ENCODE measurements at places on chromosomes 2 and 18.

DNA sequence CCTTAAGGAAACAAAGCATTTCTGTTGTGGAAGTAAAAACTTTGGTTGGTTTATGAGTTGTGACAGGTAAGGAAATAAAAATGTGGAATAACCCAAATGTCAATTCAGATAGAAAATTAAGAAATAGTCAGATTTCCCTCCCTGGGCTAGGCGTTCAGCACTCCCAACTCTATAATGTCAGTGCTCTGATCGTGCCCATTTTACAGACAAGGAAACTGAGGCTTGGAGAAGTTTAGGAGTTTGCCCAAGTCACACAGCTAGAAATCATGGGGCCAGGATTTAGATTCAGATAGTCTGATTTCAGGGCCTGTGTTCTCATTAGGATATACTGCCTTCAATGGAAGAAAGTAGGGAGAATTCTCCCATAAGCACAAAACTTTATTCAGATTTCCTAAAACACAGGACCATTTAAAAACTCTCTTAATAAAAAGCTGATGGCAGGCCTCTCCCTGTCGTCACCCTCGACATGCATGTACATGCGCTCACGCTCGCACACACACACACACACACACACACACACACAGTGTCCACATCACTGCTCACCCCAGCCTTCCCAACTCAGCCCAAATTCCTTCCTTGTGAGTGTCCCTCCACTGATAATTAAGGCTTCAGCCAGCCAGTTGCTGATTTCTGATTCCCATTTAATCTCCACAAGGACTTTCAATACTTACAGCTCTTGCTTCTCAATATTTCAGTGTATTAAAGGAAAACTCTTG lies 49.1 kb upstream of the SLC14A2 start:
- peak; percentile 37 for DNase-seq

DNA sequence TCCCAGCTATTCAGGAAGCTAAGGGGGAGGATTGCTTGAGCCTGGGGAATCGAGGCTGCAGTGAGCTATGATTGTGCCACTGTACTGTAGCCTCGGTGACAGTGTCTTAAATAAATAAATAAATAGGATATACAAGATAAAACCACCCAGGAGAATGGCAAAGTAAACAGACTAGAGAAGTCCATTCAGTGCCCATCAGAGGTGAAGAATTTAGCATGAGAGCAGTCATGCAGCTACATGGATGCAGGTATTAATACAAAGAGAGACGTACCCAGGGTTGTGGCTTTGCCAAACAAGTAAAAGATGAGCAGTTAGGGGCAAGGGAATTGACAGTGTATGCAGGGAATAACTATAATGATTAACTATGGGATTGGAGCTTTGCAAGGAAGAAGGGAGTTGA lies 8.1 kb downstream of the STPG4 start:
- no peak for DNase-seq

- DNase-seq = no peak
Measured at GRCh38 chr2:141271346-141271745, 859.5 kb downstream of the LRP1B start.

DNA sequence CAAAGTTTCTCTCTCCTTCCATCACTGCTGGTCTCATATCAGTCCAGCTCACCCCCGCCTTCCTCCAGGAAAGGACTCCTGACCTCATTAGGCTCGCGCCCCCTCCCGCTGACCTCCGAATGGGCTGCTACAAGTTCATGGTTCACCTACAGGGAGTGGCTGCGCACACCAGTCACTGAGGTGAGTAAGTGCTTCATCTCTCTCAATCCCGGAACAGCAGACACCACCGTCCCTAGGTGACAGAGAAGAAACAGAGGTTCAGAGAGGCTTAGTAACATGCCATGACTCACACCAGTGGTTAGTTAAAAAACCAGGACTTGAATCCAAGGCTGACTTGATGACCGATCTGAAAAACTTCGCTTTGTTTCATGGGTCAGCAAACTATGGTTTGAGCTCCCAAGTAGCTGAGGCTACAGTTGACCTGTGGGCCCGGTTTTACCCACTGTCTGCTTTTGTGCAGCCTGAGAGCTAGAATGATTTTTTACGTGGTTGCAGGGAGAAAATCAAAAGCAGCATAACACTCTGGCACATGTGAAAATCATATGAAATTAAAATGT lies 42.0 kb downstream of the ZFP36L2 start:
- DNase-seq = no peak

DNA sequence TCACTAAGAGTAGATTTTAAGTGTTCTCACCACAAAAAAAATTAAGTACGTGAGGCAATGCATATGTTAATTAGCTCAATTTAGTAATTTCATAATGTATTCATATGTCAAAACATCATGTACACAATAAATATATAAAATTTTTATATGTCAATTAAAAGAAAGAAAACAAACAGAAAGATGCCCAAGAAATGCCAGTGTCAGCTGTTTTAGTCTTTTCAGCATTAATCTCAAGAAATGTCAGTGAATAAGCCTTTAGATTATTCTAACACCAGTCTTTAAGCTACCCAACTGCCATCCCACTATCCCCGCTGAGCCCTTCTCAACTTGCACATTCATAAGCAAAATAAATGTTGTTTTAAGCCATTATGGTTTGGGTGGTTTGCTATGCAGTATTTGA lies 76.5 kb downstream of the C1D start:
- DNase-seq = no peak

DNA sequence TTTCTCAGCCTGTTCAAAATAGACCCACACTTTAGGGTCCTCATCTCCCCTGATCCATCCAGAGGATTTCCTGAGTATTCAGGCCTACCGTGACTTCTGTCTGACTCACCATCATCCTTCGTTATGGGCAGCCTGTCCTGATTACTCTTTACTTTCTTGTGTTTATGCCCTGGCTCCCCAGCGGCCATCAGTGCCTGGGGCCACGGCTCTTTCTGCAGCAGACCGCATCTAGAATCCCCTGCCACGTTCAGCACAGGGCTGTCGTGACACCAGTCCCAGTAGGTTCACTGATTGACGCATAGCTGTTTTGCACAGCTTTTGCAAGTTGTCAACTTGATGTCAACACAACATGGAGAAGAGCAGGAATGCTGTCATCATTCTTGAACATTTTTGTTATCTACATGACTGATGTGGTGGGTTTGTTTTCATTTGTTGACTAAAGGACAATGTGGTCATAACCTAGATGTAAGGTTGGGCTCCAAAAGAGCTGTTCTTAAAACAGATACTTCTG lies 225.6 kb downstream of the HAUS1 start:
- no peak for DNase-seq

DNA sequence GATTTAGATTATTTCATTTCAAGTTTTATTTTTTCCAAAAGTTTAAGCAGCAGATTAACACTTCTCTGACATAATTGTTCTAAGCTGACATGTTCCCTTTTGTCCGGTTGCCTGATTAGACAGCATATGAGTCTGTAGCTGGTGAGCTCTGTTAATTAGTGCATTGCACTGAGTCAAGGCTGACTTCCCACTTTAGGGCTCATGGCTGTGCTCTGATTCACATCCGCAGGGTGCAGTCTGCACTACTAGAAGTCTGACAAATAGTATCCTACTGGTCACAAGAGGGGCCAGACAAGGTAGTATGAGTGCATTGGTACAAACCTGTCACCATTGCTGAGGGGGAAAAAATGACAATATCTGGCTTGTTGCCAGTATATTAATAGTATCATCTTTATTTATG lies 443.9 kb upstream of the ZNF804A start:
- no peak for DNase-seq

GRCh38 chr18:2441544-2441943 lies 129.8 kb downstream of the METTL4 start:
- DNase-seq = no peak

DNA sequence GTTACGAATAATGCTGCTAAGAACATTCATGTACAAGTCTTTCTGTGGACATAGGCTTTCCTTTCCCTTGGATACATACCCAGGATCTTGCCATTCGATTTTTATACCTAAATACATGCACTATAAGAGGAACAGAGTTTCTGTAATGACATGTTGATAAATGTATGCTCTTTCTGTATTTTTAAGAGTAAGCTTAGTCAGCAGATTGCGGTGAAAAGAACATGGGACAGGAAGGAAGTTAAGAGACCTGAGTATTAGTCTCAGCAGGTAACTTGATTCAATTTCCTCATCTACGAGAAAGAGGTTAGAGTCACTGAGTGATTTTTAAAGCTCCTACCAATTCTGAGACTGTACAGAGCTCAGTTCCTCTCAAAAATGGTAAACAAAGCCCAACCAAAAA lies 2.6 kb upstream of the TLK1 start:
- DNase-seq = no peak

DNA sequence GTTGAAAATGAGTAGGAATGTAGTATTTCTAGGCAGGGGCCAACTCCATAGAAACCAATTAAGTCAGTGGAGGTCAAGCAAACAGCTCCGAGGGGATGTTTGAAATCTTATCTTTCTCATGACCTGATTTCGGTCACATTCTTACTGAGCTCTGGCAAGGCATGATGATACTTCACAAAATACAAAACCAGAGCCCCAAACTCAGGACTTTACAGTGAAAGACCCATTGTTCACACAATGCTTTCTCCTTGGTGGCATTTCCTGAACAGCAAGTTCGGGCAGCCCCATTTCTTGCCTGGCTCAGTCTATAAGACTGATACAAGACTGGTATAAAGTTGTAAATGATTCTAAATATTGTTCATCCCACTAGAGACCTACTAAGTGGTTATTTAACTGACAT lies 53.3 kb downstream of the LAMA1 start:
- DNase-seq = no peak

DNA sequence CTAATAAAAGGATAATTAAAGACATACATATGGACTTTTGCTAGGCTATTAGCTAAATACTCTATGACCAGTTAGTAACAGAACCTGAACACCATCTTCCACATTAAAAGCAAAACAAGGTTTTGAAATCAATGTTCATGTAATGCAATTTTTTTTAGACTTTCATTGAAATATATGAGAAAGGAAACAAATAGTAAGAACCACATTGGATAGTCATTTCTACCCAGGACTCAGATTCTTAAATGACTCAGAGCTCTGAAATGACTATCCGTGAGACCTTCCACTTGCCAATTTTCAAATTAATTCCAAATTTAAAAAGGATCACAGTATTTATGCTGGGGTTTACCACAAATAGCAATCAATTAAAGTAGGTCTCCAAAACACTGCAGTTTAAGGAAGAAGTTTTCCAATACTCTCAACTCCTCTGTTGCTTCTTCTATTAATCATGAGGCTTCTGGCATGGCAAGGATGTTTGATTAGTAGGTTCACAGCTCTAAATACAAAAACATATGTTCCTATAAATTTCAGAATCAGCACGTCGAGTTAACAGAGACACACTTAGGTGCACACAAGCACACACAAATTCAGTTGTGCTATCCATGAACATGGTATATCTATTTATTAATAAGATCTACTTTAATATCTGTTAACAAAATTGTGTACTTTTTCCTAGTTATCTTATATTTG lies 841.0 kb downstream of the RNF144A start:
- DNase-seq = no peak

DNA sequence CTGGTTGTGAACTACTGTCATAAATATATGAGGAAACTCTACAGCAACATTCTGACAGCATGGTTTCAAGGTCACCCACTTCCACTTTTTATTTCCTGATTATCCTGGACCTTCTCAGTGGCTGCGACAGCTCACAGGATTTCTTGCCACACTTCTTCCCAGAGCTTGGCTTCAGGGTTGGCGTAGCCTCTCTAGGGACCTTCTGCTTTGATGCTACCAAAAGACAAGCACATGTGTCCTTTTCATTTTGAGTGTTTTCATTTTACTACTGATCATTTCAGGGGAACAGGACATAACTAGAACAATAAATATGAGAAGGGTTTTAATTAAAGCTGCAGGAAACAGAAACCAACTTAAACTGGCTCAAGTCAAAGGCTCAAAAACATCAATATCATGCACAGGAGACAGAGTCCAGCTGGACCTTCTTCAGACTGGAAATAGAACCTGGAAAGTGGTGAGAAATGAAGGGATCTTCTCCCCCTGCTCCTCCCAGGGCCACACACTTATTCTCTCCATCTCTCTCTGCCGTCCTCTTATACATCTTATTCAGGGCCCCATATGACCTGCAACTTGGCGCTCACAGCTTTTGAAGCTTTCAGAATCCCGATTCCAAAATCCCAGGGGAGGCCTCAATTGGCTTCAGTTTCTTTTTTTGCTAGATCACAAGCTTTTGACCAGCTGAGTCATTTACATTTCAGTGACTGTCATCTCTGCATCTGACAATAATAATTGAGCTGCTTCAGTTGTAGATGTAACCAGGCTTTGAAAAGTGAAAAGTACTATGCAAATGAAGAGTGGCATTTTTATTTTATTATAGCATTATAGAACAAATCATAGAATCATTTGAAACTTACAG lies 9.7 kb downstream of the VIT start:
- DNase-seq = no peak

DNA sequence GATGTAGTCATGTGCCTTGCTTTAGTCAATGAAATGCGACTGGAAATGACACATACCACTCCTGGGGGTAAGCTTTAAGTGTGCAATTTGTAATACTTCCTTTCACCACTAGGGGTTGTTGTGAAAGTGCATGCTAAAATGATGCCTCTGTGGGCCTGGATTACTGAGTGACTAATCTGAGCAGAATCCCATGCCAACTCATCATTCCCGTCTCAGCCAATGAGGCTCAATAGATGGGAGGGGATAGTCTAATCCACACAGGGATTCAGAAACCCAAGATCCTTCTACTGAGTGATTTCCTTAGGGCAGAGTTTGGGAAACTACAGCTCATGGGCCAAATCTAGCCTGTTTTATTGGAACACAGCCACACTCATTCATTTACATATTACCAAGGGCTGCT lies 54.0 kb downstream of the HRH4 start:
- DNase-seq = no peak

DNA sequence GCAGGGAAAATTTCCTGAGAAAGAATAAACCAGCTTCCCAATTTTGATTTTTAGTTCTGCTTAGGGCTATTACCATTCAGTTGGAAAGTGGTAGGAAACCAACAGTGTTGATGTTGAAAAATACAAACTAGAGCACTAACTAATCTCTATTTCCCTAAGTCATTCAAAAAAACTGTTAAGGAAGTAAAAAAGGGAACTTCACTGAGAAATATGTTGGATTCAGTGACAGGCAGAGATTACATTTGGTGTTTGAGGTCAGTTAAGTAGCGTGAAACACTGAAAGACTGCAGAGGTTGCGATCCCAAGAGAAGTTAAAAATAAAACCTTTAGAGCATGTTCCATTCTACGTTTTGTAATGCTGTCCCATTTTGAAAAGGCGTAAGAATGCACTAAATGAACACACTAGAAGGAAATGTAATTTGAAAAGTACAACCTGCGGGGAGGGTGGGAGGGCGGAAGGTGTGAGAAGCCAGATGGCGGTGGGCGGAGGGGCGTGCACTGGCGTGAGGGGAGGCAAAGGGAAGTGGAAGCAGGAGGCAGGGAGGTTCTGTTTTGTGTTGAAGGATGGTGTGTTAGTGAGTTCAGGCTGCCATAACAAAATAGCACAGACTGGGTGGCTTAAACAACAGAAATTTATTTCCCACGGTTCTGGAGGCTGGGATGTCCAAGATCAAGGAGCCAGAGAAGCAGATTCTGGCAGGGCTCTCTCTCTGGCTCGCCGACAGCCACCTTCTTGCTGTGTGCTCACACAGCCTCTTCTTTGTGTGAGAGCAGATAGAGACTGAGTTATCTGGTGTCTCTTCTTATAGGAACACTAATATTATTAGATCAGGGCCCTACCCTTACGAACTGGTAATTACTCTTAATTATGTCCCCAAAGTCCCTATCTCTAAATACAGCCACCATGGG lies 94.3 kb upstream of the KCTD1 start:
- no peak for DNase-seq

- DNase-seq = no peak
Measured at GRCh38 chr2:226467221-226467620, 332.4 kb downstream of the IRS1 start.

GRCh38 chr2:27071990-27072830 lies 756 bp upstream of the OST4 start:
- DNase-seq = peak; percentile 62

GRCh38 chr2:241096979-241097378 lies 5.1 kb downstream of the MTERF4 start:
- no peak for DNase-seq
